ENCODE measurements at places on chromosomes 5 and 9.

DNA sequence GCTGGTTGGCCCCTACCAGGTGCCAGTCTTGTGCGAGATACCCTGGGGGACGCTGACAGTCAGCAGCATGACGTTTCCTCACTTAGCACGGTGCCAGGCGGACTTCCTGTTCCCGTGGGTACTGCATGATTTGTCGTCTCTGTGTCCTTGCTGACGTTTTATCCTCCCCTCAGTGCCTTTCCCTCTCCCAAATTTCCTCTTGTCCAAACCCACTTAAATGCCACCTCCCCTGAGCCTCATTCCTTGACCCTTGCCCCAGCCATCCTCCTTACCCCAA is 60.6 kb upstream of the SAP30L start:
- no peaks in the 10 kb centered on the region for H3K27me3 ChIP-seq
- DNase-seq, result no peak
- no peak overlapping the region for H3K27ac ChIP-seq
- no peak overlapping the region for H3K4me3 ChIP-seq
- peaks cover 8% of the 10 kb centered on the region for H3K4me1 ChIP-seq
- peaks cover 10% of the 10 kb centered on the region for H3K36me3 ChIP-seq

GRCh38 chr5:116528519-116529234 is 45.9 kb downstream of the SEMA6A start:
- no peak overlapping the region for H3K4me3 ChIP-seq
- H3K27ac ChIP-seq, result no peak overlapping the region

GRCh38 chr9:26706223-26706622 is 186.4 kb downstream of the CAAP1 start:
- H3K36me3 ChIP-seq, result no peaks in the 10 kb centered on the region
- no peak overlapping the region for H3K4me3 ChIP-seq
- peaks cover 30% of the 10 kb centered on the region for H3K27me3 ChIP-seq
- DNase-seq, result no peak

- peaks cover 10% of the 10 kb centered on the region for H3K36me3 ChIP-seq
- no peak overlapping the region for H3K4me3 ChIP-seq
- peaks cover 22% of the 10 kb centered on the region for H3K4me1 ChIP-seq
- DNase-seq, result no peak
- no peaks in the 10 kb centered on the region for H3K27me3 ChIP-seq
- H3K27ac ChIP-seq, result peak overlapping the region; percentile 19
Measured at GRCh38 chr5:6737043-6737941, 24.1 kb downstream of the TENT4A start.

GRCh38 chr9:98378206-98378780 is 122.8 kb upstream of the TBC1D2 start:
- peaks cover 19% of the 10 kb centered on the region for H3K4me1 ChIP-seq
- no peak for DNase-seq
- no peak overlapping the region for H3K4me3 ChIP-seq
- no peak overlapping the region for H3K27ac ChIP-seq

DNA sequence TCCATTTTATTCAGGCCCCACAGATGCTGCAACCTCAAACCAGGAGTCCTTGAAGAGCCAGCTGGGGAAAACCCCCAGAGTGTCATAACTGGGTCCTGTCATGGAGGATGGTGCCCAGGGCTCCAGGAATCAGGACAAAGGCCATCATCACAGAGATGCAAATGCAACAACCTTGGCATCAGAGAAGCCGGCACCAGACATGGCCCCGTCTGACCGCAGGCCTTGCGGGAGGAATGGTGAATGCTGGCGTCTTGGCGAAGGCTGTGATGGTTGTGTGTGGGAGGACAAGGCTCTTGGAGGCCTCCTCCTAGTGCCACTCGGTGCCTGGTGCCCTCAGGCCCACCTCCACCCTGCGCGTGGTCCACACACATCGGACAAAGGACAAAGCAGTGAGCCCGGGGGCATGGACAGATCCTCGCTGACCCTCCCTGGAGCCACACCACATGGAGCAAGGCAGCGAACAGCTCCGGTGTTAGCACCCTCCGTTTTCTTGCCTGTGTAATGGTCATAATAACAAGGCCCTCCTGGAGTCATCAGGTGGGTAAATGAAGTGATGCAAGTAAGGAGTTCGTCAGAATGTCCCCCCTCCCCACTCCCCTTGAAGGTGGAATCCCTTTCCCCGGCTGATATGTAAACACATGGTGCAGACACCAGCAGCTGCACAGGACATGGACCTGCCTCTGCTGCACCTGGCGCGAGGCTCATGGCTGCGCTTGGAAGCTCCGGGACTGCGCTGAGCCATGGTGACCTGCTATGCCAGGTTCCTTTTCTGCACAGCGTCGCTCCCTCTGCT is 380.7 kb downstream of the IRX2 start:
- no peaks in the 10 kb centered on the region for H3K27me3 ChIP-seq
- H3K36me3 ChIP-seq, result no peaks in the 10 kb centered on the region
- H3K4me3 ChIP-seq, result no peak overlapping the region
- no peak overlapping the region for H3K27ac ChIP-seq
- no peak for DNase-seq

DNA sequence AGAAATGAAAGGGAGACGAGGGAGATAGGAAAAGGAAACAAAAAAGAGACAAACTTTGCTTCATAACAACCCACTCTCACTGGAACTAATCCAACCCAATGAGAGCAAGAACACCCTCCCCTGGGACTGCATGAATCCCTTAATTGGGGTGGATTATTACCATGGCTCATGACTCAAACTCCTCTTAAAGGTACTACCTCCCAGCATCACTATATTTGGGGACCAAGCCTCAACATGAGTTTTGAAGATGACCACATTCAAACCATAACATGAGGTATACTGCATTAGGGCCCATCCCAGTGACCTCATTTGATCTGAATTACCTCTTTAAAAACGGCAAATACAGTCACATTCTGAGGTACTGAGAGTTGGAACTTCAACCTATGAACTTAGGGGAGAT is 8.0 kb downstream of the MTAP start:
- H3K4me3 ChIP-seq, result no peak overlapping the region
- H3K27ac ChIP-seq, result no peak overlapping the region
- H3K4me1 ChIP-seq, result peaks cover 20% of the 10 kb centered on the region
- no peak for DNase-seq
- H3K27me3 ChIP-seq, result no peaks in the 10 kb centered on the region

DNA sequence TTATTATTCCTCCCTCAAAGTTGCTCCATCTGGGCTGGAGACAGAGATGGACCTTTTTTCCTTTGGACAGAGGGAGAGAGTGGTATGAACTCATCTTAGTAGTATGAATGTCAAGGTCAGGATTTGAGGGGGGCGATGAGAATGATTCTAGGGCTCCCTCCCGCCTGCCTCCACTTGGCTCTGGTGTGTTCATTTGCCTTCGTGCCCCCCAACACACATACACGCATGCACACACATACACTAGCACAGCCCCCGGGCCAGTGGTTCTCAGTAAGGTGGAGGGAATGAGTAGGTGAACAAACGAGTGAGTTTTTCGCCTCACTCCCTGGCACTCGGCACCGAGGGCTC is 44.5 kb downstream of the ERGIC1 start:
- H3K4me3 ChIP-seq, result no peak overlapping the region
- H3K27ac ChIP-seq, result peak overlapping the region; percentile 25
- peaks cover 7% of the 10 kb centered on the region for H3K4me1 ChIP-seq
- peaks cover 12% of the 10 kb centered on the region for H3K36me3 ChIP-seq
- no peak for DNase-seq

GRCh38 chr9:127463911-127464310 is 12.6 kb downstream of the LRSAM1 start:
- no peak overlapping the region for H3K4me3 ChIP-seq
- H3K36me3 ChIP-seq, result peaks cover 16% of the 10 kb centered on the region
- peaks cover 15% of the 10 kb centered on the region for H3K4me1 ChIP-seq
- no peak for DNase-seq

DNA sequence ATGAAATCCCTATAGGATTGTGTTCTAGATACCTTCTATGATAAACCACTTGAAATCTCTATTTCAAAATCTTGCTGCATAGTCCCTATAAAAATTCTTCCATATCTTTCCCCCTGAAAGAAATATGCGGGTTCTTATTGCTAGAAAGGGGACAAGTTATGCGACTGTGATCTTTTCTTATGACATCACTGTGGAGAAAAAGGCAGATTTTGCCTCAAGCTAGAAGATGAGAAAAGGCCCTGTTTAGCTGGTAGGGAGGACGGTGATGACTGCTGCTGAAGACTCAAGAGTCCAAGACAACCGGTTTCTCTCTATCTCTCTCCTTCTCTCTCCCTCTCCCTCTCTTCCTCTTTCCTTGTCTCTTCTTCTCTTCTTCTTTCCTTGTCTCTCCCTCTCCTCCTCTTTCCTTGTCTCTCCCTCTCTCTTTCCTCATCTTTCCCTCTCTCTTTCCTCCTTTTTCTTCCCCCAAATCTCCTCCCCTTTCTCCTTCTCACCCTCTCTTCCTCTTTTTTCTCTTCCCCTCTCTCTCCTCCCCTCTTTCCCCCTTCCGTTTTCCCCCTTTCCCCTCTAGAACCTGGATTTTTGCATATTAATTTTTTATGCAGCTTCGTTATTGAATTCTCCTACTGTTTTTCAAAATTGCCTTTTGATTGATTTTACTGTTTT is 5.3 kb downstream of the OR2S2 start:
- no peak overlapping the region for H3K4me3 ChIP-seq
- peaks cover 11% of the 10 kb centered on the region for H3K4me1 ChIP-seq

- H3K4me1 ChIP-seq, result no peaks in the 10 kb centered on the region
- H3K4me3 ChIP-seq, result no peak overlapping the region
- H3K27me3 ChIP-seq, result no peaks in the 10 kb centered on the region
- no peaks in the 10 kb centered on the region for H3K36me3 ChIP-seq
- H3K27ac ChIP-seq, result no peak overlapping the region
Measured at GRCh38 chr9:99578666-99579065, 243.0 kb upstream of the NR4A3 start.

GRCh38 chr9:116389541-116390302 is 236.1 kb downstream of the PAPPA start:
- DNase-seq, result no peak
- no peak overlapping the region for H3K4me3 ChIP-seq
- H3K27me3 ChIP-seq, result no peaks in the 10 kb centered on the region

- DNase-seq, result no peak
- H3K4me1 ChIP-seq, result peaks cover 11% of the 10 kb centered on the region
- peaks cover 47% of the 10 kb centered on the region for H3K36me3 ChIP-seq
- H3K27me3 ChIP-seq, result no peaks in the 10 kb centered on the region
Measured at GRCh38 chr5:16759147-16759773, 142.5 kb upstream of the RETREG1 start.

GRCh38 chr5:417301-418161 is 25.4 kb upstream of the EXOC3 start:
- H3K27me3 ChIP-seq, result no peaks in the 10 kb centered on the region
- DNase-seq, result no peak
- peaks cover 36% of the 10 kb centered on the region for H3K4me1 ChIP-seq

- H3K27me3 ChIP-seq, result peaks cover 38% of the 10 kb centered on the region
Measured at GRCh38 chr5:77935506-77936364, 159.6 kb upstream of the TBCA start.

Measured in mesothelial cell of epicardium (in vitro differentiated cells).